ENCODE measurements at places on chromosomes 6 and 20. TPM values are rescaled to one million over a fixed set of nuclear protein-coding genes. Genes with fewer than 3 reads are reported as not detected.

Gene TFAP2A
- 5.6 TPM for total RNA-seq

Gene KIF25
- total RNA-seq: not detected

Gene SLC39A7
- total RNA-seq: 104 TPM

Gene MICA
- 34.9 TPM for total RNA-seq

Measured in Daoy (cell line).